ENCODE measurements at places on chromosomes 2 and 18. TPM values are rescaled to one million over a fixed set of nuclear protein-coding genes. Genes with fewer than 3 reads are reported as not detected.

DNA sequence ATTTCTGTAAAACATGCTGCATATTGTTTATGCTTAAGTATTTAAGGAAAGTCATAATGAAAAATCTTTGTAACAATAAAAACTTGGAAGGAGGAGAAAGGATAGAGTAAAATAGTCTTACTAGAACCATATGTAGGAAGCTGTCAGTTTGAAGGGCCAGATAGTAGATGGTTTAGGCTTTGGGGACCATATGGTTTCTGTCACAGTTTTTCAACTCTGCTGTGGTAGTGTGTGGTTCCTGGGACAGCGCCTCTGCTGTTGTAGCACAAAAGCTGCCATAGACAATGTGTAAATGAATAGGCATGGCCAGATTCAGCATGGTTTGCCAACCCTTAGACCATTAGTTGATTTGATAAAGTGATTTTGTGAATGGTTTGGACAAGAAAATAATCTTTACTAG, 75.5 kb downstream of the SLC39A10 start:
- no peak for DNase-seq

DNA sequence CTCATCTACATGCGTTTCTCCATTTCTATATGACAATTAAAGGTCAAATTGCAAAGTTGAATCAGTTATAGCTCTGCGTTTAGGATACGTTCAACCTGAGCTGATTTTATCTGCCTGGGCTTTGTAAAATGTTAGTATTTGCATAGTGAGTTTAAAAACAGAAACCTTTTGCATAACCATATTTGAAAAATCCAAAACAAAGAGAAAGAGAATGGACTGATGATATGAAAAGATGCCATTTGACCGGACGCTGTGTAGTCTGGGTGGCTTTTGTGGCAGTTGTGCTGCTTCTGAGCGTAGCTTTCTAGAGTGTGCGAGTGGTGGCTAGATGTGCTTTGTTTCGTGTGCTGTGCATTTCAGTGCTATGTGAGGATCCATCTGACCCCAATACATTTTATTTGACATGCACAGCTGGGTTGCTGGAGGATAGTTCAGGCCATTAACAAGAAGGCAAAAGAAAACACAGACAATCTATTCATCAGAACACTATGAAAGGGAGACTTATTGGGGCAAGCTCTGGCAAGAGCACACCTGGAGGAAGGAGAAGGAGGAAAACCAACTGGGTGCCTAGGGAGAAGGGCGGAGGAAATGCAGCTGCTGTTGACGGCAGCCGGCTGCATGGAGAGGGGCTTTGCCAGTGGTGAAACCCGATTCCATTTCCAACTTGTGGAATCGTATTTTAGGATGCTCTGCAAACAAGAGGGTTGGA, 126.8 kb downstream of the ACOXL start:
- no peak for DNase-seq

- no peak for DNase-seq
These were observed 150.6 kb upstream of the EPC2 start for GRCh38 chr2:148493822-148494563.

GRCh38 chr2:57728691-57729090, 317.9 kb upstream of the VRK2 start:
- no peak for DNase-seq

DNA sequence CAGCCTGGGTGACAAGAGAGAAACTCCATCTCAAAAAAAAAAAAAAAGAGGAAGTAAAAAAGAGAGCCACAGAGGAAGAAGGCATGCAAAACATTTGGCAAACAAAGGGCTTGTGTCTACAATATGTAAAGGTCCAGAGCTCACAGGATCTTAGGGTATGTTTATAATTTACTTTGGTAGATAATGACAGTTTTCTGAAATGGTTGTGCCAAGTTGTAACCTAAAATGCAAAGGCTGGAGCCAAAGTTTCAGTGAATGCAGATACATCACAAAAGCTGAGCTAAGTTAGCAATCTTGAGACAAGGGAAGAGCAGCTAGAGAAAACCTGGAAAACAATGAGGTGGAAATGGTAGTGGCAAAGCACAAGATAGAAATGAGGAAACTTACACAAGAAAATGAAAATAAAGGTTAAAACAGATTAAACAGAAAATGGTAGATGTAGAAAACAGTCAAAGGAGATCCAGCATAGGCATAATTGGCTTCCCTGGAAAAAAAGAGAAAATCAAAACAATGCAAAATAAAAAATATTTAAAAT, 77.5 kb upstream of the HK2 start:
- no peak for DNase-seq

DNA sequence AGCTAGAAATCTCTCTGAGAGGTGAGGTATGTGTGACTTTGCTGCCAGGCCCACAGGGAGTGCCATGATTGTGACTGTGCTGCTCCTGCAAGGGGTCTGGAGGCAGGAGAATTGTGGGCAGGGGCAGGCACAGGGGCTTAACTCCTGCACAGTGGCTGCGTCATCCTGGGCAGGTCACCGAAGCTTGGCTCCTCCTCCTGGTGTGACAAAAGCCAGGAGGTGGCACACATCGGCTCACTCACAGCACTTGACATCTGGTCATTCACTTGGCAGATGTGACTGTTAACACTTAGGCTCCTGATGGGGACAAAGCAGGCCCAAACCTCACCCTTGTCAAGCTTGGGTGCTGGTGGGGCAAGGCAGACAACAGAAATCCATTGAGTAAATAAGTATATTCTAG, 36.4 kb upstream of the GLI2 start:
- no peak for DNase-seq

DNA sequence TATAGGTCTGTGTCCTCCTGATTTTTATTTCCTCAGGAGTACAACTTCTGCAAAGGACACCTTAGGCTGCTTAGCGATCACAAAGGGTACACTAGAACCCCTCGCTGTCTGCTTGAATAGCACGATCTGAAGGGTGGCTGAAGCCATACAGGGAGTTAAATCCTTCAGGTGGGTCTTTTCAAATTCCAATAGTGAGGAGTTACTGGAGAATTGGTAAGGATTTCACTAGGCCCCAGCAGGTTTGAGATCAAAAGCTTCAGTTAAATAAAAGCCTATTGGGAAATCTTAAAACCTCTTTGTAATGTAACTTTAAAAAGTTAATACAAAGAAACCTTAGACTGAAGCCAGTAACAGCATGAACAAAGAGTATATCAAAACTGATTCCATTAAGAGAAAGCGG, 613.1 kb downstream of the ZEB2 start:
- DNase-seq = no peak

DNA sequence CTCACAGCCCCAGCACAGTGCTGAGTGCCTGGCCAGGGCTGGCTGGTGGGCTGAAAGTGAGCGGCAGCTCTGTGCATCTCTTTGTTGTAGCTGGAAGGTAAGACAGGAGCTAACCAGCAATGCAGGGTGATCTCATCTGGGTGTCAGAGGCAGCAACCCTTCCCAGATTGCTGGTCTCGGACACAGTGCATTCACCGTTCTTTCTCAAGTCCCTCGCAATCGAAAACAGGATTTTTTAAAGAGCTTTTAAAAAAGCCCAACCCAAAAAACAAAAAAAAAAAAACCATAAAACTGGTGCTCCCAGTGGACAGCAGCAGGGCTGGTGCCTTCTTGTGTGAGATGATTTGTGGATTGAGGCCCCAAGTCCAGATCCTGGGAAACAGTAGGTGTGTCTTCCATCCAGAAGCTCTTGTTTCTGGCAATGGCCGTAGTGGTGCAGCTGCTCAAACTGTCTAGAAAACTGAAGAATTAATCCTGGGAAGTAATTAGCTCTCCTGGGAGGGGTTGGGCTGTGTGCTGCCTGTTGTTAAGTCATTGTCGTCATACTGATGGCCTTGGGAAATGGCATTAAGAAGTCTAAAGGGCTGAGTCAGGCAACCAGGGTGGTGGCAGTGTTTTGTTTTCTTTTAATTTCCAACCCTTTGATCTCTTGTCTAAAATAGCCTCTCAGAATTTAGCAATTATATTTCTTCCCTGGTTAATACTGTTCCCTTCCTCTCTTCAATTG, 156.7 kb downstream of the KLHL29 start:
- no peak for DNase-seq

DNA sequence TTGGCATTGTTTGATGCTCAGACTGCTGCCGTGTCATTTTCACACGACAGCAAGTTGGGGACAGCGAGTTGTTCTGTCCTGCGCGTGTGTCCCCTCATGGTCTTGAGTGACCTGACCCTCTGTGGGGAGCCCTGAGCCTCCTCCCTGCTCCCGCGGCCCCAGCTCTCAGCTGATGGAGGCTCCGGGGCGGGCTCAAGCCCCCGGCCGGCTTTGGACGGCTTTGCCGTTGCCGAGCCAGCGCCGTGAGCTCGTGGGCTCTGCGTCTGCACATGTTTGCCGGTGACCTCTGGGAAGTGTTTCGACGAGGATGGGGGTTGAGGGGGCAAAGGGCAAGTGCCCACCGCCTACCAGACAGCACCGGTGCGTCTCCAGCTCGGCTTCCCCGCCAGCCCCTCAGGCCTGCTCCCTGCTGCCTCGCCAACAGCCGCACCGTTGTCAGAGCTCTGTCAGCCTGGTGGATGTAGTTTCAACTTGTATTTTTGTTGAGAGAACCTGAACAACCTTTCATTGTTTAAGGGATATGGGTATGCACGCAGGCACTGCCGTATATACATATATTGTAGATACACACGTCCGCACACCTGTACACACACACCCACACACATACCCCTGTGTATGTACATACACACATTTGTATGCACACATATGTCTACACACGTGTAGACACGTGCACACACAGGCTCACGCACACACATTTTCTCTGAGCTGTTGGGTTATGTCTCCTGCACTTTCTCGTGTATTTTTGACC, 13.7 kb downstream of the PDCD1 start:
- no peak for DNase-seq

- no peak for DNase-seq
These were observed 45.4 kb downstream of the INO80D start for GRCh38 chr2:206040525-206040924.

- DNase-seq = no peak
These were observed 563.8 kb downstream of the TDRD15 start for GRCh38 chr2:21687589-21687988.

DNA sequence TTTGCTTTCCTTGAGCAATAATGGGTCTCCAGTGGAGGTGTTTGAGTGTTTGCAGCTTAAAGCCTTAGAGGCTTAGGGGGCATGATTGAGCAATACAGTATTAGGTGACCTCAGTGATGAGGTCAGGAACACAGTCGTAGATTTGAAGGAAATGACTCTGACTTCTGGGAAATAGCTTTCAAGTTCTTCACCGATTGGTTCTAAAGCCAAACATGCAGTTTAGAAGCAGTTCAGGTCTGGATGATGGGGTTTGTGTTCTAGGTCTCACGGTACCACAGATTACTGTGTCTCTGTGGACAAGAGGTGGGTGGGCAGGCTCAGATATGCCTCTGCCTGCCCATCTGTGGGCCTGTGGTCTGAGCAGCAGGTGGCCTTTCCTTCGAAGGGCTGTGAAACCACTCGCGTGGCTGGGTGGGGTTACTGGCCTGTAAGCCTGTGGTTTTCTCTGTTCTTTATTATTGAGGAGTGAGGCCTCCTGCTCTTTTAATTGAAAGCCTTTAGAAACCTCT, 7.8 kb downstream of the MTHFD2 start:
- DNase-seq = no peak

DNA sequence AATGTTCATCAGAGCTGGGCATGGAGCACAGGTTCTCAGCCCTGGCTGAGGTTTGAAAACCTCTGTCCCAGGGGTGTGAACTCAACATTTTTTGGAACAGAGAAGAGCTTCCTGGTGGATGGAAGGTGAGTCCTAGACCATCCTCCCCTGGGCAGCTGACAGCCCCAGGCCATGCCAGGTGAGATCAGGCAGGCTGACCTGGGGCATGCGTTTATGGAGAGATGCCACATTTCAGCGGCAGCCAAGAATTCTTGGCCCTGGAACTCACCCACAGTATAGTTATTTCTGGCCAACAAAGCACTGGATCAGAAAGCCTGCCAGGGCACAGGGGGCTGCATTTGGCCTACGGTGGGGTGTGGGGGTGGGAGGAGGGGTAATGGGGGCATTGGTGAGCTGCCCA, 83.8 kb downstream of the EDAR start:
- no peak for DNase-seq

GRCh38 chr2:199219551-199219950, 238.2 kb downstream of the SATB2 start:
- no peak for DNase-seq

DNA sequence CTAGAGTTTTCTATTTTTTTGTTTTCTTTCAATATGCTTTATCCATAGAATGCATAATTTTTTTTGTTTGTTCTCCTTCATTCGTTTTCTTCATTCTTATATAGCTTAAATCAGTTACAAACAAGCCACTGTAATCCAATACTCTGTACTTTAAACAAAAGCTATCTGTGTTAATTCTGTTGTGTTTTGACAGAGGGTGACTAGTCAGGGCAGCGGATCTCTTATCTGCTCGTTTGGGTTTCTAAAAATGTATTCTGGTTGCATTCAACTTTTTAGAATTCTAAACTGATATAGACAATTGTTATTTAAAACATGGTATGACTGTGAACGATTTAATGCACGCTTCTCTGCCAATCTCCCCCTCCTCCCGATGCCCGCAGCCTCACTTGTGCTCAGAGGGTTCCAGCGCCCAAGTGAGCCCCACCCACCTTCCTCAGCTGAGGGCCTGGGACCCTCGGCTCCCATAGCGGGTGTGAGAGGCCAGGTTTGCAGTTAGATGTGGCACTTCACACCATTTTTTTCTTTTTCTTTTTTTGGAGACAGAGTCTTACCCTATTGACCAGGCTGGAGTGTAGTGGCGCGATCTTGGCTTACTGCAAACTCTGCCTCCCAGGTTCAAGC, 44.1 kb downstream of the NCK2 start:
- DNase-seq = no peak

DNA sequence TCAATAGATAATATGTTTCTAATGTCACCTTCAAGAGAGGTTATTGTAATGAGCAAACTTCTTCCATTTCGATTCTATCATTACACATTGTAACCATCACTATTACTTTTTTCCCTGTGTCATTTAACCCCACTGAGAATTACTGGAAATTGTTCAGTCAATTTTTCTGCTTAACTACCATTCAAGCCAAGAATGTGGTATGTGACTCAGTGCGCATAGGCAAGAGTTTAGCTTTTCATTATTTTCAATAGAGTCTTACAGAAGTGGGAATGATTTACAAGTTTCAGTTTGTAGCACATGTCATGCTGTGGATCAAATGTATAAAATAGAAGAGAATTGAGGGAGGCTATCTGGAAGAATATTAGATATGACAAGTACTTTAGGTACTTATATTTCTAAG, 34.3 kb upstream of the PIEZO2 start:
- no peak for DNase-seq

C1GALT1C1L gene
- 3.0 TPM for total RNA-seq

NPC1 gene
- 37.9 TPM for total RNA-seq

TIA1 gene
- total RNA-seq = 64.0 TPM

C2orf15 gene
- total RNA-seq = 0.95 TPM

CDH2 gene
- total RNA-seq = 83.5 TPM

TSN gene
- 32.8 TPM for total RNA-seq

CXXC1 gene
- total RNA-seq = 33.9 TPM

SPP2 gene
- not detected for total RNA-seq

CNGA3 gene
- total RNA-seq = not detected

RUFY4 gene
- total RNA-seq = not detected

GAREM1 gene
- 2.0 TPM for total RNA-seq

DSC3 gene
- not detected for total RNA-seq
